ENCODE measurements at places on chromosomes 5 and 9. TPM values are rescaled to one million over a fixed set of nuclear protein-coding genes. Genes with fewer than 3 reads are reported as not detected.

INSL4 gene
- not detected for total RNA-seq

ORM2 gene
- total RNA-seq, result not detected

PCDHGA9 gene
- 1.9 TPM for total RNA-seq

DND1 gene
- total RNA-seq, result 0.75 TPM

LCN1 gene
- total RNA-seq, result not detected

DNA sequence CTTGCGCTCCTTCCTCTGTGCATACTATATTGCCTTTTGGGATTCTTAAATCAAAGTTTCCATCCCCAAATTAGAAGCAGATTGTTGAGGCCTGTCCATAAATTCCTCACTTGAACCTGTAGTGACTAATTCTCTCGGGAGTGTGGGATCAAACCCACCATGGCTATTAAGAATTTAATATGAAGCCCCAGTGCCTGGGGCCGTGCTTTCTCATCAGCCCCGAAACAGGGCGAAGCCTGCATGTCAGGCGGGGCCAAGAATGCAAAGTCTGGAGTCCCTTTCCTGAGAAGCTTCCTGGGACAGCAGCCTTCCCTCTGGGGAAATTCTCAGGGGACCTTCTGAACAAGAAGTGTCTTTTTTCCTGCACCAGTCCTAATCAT, 29.3 kb upstream of the FAT2 start:
- no peaks in the 10 kb centered on the region for H3K36me3 ChIP-seq
- H3K4me3 ChIP-seq, result no peak overlapping the region
- no peaks in the 10 kb centered on the region for H3K27me3 ChIP-seq
- no peak overlapping the region for H3K27ac ChIP-seq
- DNase-seq, result peak; percentile 34

DNA sequence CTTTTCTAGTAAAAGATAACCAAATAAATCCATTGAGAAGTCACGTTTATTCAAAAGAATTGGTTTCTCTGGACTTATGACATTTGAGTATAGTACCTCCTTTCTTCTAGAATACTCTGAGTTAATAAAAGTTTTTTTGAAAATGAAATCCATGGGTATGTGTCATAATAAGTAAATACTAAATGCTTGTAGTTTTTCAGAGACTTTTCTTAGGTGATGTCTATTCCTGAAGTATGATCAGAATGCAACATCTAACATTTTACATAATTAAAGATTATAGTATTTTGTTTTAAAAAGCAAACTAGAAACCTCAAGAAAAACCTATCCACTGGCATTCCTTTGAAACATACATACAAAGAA, 63.2 kb downstream of the NFIB start:
- peaks cover 40% of the 10 kb centered on the region for H3K4me1 ChIP-seq
- H3K27me3 ChIP-seq, result no peaks in the 10 kb centered on the region
- H3K27ac ChIP-seq, result peak overlapping the region; percentile 91

DNA sequence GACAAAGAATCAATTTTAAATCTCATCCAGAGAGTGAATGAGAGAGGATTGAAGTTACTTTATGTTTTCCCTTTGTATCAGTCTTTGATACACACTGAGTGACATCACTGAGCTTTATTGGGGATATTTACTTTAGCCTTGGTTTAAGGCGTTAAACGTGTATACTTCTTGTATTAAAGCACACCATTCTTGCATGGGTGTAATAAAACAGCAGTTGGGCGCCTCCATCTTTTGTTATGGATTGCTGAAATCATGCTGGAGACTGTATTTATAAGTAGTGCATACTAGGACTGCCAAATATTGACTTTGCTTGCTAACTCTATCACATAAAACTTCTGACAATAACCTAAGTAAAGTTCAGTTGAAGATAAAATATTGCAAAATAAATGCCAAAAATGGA, 1755.8 kb upstream of the WWC1 start:
- H3K4me3 ChIP-seq, result no peak overlapping the region
- no peaks in the 10 kb centered on the region for H3K27me3 ChIP-seq

GRCh38 chr5:169649486-169649885, 12.4 kb downstream of the DOCK2 start:
- H3K4me3 ChIP-seq, result no peak overlapping the region
- H3K27ac ChIP-seq, result no peak overlapping the region
- H3K36me3 ChIP-seq, result no peaks in the 10 kb centered on the region

DNA sequence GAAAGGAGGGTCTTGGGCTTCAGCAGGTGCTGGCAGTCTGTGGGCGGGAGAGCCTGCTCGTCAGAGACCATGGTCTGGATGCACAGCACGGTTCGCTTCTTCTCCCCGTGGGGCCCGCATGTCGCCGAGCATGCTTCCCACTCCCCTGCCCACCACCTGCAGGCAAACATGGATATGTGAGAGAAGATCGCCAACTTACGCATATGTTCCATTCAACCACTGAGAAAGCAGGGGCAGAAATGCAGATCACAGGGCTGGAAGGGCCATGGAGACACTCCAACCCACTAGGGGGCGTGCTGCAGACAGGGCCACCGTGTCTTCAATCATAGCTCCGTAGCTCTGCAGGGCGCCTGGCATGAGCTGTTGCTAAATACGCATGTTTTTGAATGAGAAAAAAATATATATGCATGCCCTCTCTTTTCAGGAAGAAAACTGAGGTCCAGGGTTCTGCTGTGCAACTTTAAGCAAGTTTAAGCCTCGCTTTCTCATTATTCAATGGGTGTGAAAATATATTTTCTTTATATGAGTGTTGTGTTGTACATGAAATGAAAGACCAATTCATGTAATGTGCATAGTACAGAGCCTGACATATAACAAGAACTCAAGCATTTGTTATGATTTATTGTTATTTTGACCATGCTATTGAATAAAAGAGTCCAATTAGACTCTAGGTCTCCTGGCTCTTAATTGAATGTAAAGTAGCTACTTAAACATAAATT, 148.0 kb downstream of the TARS1 start:
- H3K4me1 ChIP-seq, result no peaks in the 10 kb centered on the region
- H3K27ac ChIP-seq, result no peak overlapping the region
- no peak overlapping the region for H3K4me3 ChIP-seq

CCDC192 gene
- total RNA-seq, result not detected

ZFP37 gene
- total RNA-seq, result not detected

WWC1 gene
- total RNA-seq, result 44.2 TPM

DNA sequence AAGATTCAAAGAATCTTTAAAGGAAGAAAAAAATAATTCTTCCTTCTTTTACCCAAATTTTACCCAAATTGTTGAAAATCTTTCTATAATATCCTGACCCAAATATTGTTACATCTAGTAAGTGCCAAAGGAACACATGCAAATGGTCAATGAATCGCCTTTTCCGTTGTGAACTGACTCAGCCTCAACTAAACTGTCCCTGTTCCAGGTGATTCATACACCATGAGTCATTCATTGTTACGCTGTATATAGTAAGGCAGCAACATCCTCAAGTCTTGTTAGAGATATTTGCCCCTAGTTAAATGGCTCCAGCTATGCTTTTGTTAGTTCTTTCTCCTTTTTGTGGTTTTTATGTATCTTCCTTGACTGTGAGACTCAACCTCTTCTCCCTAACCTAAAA, 9.7 kb downstream of the PTGER4 start:
- H3K27ac ChIP-seq, result peak overlapping the region; percentile 41
- H3K4me1 ChIP-seq, result peaks cover 50% of the 10 kb centered on the region
- no peaks in the 10 kb centered on the region for H3K27me3 ChIP-seq
- no peak overlapping the region for H3K4me3 ChIP-seq
- peak; percentile 99 for DNase-seq
- H3K36me3 ChIP-seq, result peaks cover 30% of the 10 kb centered on the region

DNA sequence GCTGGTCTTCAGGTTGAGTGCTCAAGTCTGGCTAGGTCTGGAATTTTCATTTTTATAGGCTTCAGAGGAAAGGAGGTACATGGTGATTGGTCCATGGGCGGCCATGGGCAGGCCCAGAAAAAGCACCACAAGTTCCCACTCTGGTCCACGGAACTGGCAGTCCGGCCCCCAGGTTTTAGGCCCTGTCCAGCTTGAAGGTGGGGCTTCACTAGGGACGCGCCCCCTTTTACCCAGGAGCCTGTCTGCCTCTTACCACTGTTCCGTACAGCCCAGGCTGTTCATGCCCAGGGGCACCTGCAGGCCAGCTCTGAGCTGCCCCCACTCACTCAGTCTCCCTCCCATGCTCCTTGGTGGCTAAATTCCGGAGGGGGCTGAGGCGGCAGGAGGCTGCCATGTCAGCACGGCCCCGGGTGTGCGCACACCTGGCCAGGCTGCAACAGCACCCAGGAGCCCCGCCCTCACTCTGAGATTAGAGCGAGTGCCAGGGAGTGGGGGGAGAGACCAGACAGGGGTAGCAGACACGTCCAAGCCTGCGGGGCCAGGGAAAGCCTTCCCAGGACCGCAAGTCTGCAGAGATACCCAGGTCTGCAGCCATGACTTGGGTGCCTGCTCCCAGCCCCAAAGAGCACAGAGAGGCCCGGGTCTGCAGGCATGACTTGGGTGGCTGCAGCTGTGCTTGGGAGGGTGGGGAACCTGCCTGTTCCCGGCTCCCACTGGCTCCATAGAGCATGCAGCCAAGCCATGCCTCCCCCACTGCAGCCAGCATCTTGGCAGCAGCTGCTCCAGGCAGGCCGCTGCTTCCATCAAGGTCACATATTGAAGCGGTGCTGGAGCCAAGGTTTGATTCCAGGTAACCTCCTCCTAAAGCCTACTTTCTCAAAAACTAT, 390.2 kb upstream of the SGCD start:
- no peaks in the 10 kb centered on the region for H3K36me3 ChIP-seq
- H3K27ac ChIP-seq, result no peak overlapping the region
- no peak for DNase-seq

GRCh38 chr5:150758203-150758530, 650 bp downstream of the DCTN4 start:
- peaks cover 31% of the 10 kb centered on the region for H3K36me3 ChIP-seq
- H3K4me1 ChIP-seq, result peaks cover 26% of the 10 kb centered on the region
- peak overlapping the region; percentile 87 for H3K27ac ChIP-seq

DNA sequence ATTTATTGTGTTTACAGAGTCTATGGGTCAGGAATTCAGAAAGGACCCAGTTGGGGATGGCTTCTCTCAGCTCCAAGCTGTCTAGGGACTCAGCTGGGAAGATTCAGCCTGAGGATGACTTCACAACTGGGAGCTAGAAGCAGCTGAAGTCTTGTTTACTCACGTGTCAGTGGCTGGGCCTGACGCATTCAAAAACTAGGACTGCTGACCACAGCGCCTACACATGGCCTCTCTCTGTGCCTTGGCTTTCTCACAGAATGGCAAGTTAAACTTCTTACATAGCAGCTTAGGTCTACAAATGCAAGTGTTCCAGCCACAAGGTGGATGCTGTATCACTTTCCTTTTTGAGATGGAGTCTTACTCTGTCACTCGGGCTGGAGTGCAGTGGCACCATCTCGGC, 16.3 kb upstream of the PPP2CA start:
- DNase-seq, result no peak
- no peaks in the 10 kb centered on the region for H3K27me3 ChIP-seq
- no peak overlapping the region for H3K4me3 ChIP-seq
- H3K4me1 ChIP-seq, result peaks cover 30% of the 10 kb centered on the region
- no peaks in the 10 kb centered on the region for H3K36me3 ChIP-seq

DNA sequence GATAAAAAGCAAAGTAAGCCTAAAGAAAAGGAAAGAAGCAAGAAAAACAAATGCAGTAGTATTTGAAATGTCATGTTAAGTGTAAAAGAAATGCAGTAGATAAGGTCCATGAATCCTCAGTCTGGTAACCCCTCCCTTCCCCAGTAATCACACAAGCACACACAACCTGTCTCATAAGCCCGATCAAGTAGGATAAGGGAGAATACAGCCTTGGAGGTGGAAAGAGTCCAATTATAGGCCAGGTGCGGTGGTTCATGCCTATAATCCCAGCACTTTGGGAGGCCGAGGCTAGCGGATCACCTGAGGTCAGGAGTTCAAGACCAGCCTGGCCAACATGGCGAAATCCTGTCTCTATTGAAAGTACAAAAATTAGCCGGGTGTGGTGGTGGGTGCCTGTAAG, 117.9 kb downstream of the GADD45G start:
- no peak overlapping the region for H3K27ac ChIP-seq
- H3K4me3 ChIP-seq, result no peak overlapping the region
- H3K36me3 ChIP-seq, result no peaks in the 10 kb centered on the region
- H3K4me1 ChIP-seq, result no peaks in the 10 kb centered on the region

MUSK gene
- not detected for total RNA-seq

DNA sequence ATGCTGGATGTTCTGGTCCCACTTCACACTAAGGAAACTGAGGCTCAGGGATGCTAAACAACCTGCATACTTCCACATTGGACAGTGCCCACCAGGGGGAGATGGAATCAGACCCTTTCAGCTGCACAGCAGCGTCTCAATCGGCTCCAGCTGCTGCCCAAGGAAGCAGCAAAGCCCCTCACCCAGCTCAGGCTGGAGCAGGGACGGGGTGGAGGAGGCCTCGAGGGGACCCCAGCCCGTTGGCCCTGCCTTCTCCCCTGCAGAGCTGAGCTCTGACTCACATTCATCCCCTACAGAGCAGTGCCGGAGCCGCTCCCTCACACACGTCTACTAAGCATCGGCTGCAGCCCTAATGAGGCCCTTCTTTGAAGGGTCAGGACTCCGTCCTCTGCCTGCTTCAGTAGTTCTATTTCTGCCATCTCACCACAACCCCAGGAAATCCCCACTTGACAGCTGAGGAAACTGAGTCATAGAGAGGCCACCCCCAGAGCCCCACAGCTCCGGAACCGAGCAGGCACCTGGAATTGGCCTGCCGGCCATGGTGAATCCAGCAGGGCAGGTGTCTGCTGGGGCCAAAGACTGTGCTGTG, 21.5 kb upstream of the SUSD3 start:
- no peaks in the 10 kb centered on the region for H3K27me3 ChIP-seq
- H3K36me3 ChIP-seq, result no peaks in the 10 kb centered on the region
- H3K27ac ChIP-seq, result no peak overlapping the region
- no peak for DNase-seq
- H3K4me1 ChIP-seq, result no peaks in the 10 kb centered on the region

DNA sequence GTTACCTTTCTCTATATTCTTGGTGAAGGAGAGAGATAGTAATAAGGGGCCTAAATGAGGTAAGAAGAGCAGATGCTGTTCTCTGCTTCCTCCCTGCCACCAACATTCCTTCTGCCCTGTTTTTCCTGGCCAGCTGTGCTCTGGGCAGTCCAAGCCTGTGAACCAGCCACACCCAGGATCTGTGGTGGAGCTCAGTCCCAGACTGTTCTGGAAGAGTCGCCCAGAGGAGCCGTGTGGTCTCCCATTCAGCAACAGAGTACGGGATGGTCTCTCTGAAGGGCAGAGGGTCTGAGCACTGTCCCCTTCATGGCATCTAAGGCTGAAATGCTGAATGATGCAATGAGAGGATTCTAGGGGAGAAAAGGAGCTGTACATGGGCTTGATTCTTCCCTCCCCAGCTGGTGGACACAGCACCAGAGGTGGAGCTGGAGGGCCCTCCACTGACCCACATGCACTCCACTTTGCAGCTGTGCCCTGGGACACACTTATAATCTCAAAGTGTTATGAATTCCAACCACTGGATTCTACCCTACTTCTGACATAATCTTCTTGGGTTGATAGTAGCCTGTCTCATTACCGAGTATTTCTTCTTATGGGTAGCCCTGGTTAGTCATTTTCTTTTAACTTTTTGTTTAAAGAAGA, 70.8 kb upstream of the RPS23 start:
- H3K4me3 ChIP-seq, result no peak overlapping the region
- no peaks in the 10 kb centered on the region for H3K36me3 ChIP-seq
- no peak for DNase-seq
- no peaks in the 10 kb centered on the region for H3K27me3 ChIP-seq
- peaks cover 14% of the 10 kb centered on the region for H3K4me1 ChIP-seq

Measured in PC-3 (cell line).